Cortex of kidney (tissue), 1 donor: ENCODE measurements at places on chromosomes 1 and 21.

- DNase-seq: no peak
These were observed 810 bp upstream of the HLX start for GRCh38 chr1:220878191-220879075.

- DNase-seq: no peak
These were observed 158.1 kb downstream of the LTN1 start for GRCh38 chr21:28834335-28835238.

DNA sequence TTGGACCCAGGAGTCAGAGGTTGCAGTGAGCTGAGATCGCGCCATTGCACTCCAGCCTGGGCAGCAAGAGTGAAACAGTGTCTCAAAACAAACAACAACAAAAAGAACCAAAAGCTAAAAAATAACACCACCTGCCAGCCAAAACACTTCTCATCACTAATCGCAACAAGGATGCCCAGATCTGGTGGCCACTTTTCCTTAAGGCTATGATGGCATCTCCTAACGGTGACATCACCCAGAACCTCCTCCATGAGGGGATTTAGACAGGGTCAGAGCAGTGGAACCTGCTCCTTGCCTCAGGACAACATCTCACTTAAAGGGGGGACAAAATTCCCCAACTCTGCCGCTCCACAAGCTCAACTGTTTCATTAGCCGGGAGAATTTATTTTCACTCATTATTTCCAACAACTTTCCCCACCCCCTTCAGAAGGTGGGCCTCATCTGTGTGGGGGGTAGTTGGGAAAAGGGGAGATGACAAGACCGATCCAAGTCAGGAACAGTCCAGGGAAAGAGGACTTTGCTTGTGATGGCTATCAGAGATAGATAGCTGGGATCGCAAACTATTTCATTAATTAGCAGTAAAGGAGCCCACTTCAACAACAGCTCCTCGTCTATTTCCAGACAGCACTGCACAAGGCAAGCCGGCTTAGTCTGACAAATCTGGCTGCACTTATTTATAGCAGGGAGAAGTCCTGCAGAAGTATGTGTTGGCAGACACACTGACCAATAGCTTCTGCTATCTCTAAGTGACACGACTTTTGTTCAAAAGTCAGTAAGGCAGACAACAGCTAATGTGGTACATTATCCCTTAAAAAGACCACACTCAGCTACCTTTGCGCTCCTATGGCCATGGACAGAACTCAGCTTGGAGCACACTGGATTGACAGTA lies 2.6 kb downstream of the PABPC4 start:
- DNase-seq: no peak

DNA sequence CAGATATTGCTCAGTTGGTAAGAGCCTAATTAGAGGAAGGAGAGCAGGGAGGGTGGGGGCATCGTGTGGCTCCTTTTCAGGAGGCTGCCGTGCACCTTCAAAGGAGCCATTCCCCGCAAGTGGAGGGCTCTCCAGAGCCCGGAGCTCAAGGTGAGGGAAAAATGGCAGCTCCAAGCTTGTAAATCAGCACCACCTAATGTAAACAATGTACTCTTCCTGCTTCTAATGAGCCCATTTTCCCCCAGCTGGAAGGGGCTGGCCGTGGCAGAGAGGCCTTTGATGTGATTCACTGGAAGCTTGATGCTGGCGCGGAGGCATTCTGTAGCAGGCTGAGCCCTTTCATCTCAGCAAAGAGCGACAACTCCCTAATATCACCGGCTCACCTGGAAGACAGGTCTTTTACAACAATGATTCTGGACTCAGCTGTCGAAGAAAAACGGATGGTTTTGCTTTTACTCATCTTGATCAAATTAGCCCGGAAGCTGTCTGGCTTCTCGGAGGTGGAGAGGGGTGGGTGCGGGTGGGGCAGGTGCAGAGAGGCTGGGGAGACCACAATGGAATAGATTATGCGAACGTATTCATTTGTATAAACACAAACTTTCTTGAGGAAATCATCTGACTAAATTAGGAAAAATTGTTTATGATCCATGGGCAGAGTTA lies 112.5 kb downstream of the RRAGC start:
- no peak for DNase-seq

GRCh38 chr1:241139047-241139446 lies 218.0 kb downstream of the RGS7 start:
- no peak for DNase-seq

DNA sequence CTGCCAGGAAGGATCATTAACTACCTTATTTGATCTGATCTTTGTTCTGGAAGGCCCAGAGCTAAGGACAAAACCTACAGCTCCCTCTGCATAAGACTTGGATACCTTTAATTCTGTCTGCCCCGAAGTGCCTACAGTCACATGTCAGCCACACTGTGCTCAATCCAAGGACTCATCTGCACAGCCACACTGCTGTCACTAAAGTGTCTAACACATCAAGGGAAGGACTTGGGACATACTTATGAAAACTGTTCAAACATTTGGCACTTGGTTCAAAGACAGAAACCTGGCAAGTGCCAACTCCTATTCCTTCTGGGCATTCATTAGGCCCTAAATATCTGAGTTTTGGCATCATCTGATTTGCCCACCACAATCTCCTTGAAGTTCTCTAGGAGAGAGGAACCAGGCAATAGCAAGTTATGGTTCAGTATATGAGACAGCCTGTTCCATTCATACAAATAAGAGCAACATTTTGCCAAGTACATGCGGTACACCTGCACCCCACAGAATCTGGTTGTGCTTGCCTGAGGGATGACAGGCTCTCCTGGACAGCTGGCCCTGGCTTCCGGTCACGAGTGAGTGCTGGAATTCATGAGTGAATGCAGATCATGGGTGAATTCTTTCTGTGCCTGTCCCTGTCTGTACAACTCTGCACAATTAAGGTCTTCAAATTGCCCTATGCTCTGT lies 105.9 kb downstream of the KCNK1 start:
- DNase-seq: no peak

DNA sequence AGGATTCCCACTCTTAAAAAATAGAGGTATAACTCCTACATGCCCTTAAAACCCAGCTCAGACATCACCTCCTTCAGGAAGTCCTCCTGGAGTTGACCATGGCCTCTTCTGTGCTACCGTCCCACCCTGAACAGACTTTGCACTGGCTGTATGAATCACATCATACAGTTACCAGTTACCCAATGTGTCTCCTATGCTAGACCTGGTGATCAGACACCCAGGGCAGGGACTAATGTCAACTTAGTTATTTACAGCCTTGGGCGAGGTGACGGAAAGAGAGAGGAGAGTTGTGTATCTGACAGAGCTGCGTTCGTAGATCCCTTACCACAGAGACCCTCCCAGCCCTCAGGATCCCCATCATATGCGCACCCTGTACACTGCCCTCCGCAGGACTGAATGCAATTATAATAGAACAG lies 72.7 kb downstream of the SLC66A1 start:
- DNase-seq: no peak

DNA sequence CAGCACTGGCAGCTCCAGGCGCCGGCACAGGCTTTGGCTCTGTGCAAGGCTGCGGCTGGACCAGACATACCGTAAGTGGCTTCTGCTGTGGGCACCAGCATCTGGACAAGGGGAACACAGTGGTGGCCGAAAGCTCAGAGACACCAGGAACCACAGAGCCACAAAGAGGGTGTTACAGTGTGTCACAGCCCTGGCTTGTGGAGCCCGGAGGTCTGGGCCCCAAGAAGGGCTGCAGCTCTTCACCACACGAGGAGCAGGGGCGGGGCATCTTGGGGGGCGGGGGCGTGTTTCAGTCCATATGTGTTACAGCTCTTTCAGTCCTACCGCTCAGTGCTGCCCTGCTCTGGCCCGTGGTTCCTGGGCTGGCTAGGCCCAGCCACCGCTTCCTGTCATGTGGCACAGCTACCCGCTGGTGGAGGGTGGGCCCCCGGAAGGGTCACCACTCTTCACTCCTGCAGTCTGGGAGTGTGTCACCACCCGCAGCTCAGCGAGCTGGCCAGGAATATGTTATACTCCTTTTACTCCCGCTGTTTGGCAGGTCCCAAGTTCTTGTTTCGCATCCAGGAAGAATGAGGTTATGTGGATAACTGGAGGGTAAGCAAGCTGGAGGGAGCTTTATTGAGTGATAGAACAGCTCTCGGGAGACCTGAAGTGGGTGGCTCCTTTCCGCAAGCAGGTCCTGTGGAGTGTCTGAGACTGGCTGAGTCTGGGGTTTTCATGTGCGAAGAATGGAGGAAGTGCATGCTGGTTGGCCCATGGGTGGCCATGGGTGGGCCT lies 3.3 kb upstream of the LSM10 start:
- DNase-seq: no peak

DNA sequence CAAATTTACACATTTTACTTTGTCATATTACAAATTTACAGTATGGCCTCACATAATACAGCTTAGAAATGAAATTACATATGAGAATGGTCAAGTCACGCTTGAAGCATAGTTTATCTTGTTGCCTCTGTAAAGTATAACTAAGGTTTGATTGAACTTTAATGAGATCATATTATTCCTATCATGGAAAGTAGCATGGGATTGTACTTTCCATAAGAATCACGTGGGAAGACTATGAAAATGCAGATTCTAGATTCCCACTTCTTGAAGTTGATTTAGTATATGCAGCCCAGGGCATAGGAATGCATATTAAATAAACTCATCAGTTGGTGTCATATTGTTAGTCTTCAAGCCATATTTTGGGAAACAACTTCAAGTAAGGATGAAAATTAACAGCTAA lies 342.8 kb downstream of the NCAM2 start:
- no peak for DNase-seq

DNA sequence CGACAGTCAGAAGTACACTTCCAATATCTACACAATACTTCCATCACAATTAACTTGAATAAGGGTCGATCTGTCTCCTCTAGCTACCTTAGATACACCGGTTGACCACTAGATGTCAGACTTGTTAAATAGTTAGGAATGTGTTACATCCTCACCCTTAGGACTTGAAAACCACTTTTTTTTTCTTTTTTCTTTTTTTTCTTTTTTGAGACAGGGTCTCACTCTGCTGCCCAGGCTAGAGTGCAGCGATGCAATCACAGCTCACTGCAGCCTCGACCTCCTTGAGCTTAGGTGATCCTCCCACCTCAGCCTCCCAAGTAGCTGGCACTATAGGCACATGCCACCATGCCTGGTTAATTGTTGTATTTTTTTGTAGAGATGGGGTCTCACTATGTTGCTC lies 120.4 kb upstream of the GREM2 start:
- no peak for DNase-seq

DNA sequence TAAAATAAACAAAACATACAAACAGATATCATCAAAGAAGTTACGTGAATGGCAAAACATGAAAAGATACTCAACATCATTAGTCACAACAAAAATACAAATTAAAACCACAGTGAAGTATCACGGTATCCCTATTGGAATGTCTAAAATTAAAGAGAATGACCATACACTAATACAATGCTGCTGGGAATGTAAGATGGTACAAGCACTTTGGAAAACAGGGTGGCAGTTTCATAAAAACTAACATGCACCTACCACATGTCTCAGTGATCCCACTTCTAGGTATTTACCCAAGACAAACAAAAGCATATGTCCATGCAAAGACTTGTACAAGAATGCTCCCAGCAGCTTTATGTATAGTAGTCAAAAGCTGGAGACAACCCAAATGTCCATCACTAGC lies 69.1 kb downstream of the HSF2BP start:
- no peak for DNase-seq

DNA sequence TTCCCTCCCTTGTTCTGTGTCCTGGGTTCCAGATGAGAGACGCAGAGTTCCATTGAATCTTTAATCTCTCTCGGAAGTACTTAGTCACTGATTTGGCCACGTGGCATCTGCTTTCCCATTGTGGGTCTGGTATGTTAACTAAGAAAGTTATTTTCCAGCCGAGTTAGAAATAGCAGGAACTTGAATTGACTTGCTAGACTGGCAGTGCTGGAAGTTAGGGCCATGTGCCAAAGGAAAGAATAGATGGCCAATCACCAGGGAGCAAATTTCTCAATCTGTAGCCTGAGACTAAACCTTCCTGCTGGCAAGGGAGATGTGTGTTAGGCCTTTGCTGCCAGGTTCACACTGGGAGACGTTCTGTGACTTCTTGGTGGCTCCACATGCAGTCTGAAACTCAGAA lies 24.2 kb upstream of the SLFNL1 start:
- DNase-seq: no peak

GRCh38 chr1:234573711-234574299 lies 36.2 kb downstream of the IRF2BP2 start:
- no peak for DNase-seq

DNA sequence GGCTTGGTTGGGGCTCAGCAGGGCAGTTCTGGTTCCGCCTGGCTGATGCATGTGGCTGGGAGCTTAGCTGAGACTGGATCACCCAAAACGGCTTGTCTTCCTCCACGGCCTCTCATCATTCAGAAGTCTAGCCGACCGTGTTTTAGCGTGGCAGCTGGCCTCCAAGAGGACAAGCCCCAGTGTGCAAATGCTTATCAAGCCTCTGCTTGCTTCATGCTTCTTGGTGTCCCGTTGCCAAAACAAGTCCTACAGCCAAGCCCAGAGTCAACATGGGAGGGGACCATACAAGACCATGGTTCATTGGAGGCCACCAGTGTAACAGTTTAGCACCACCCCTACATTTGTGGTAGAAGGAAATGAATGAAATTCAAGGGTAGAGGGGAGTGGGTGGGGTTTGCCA lies 10.5 kb upstream of the KDF1 start:
- no peak for DNase-seq

GRCh38 chr1:153963850-153964331 lies 554 bp upstream of the SLC39A1 start:
- no peak for DNase-seq

- no peak for DNase-seq
These were observed 29.4 kb downstream of the BARHL2 start for GRCh38 chr1:90687747-90688146.

- no peak for DNase-seq
These were observed 44.6 kb downstream of the MAN1C1 start for GRCh38 chr1:25661043-25661815.

GRCh38 chr1:11990303-11991032 lies 10.2 kb downstream of the MFN2 start:
- DNase-seq: no peak
